NCI-H446 (cell line): ENCODE measurements at places on chromosomes 11 and 22.

DNA sequence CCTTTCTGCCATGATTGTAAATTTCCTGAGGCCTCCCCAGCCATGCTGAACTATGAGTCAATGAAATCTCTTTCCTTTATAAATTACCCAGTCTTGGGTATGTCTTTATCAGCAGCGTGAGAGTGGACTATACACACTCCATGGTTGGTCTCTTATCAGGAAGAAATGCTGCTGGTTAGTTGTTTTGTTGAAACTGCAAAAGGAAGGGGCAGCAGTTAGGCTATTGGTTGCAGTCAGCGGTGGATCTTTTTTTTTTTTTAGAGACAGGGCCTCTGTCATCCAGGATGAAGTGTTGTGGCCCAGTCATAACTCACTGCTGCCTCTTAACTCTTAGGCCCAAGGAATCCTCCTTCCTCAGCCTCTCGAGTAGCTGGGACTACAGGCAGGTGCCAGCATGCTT is 51.7 kb downstream of the HSD17B12 start:
- DNase-seq: no peak

- DNase-seq: no peak
Observed at GRCh38 chr11:129731316-129731715, 84.3 kb upstream of the TMEM45B start.

DNA sequence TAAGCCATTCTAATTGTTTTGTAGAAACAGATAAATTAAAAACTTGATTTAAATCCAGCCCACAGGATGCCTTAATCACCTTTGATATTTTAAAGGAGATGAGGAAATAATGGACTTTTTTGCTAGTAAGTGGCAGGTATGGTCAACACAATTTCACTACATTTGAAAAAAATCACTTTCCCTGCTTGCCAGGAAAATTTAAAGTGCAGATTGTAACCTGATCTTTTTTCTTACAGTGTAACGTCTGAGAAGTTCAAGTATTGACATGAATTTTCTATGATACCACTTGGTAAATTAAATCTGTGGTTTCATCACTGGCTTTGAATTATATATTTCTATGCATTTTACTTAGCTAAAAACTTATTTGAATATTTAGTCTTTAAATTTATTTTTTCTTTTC is 65.3 kb downstream of the ARHGEF12 start:
- DNase-seq: no peak

DNA sequence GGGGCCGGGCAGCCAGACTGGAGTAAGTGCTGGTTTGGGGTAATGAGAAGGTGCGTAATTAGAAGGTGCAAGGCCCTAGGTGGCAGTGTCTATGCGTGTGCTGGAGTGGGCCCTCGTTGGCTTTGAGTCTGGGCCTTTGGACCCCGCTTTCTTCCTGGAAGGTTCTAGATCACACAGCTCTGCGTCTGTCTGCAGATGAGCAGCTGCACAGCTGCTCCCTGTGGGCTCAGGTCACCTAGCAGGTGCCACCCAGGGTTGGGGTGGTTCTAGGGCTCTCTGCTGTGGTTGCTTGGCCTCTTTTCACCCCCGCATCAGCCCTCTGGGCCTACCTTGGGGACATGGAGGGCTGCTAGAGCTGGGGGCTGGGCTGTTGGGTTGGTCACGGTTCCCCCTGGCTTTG is 10.3 kb downstream of the RELT start:
- DNase-seq: no peak

- DNase-seq: no peak
Observed at GRCh38 chr11:110198031-110198729, 98.2 kb downstream of the RDX start.

- DNase-seq: no peak
Observed at GRCh38 chr11:26951809-26952515, 42.0 kb upstream of the FIBIN start.

DNA sequence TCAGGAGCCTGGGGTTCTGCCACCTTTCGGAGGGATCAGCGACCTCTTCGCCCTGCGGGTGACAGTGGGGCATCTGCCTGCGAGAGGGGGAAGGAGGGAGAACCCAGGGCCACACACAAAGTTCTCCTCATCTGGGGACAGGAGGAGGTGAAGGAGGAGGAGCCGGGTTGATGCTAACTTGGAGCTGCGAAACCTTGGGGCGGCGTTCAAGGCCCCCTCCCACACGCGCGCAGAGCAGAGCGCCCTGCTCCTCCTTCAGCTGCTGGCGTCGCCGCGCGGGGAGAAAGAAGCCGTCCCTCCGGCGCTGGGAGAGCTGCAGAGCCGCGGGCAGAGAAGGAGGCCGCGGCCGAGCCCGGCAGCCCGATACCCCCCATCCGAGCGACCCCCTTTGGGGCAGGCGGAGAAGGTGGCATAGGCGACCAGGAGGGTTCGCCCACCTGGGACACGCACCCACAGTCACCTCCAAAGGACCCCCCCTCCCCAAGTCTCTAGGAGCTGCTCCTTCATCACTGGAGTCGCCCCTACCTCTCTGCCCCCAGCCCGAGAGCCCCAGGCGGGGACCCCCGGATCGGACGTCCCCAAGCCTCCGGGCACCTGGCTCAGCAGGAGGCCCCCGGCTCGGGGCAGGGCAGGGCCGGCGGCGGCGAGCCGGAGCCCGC is at the start of gene RASD2:
Gene RASD2 (plus strand): TSS at position 237 of the 659 bp plus-strand sequence. CDS start 5,979 bp downstream, outside the sequence.
- DNase-seq: peak; percentile 20

DNA sequence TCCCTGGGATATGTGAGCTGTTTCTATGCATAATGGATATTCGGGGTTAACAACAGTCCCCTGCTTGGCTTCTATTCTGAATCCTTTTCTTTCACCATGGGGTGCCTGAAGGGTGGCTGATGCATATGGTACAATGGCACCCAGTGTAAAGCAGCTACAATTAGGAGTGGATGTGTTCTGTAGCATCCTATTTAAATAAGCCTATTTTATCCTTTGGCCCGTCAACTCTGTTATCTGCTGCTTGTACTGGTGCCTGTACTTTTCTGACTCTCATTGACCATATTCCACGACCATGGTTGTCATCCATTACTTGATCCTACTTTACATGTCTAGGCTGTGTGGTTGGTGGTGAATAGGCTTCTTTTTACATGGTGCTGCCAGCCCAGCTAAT is 1.3 kb downstream of the TUG1 start:
- DNase-seq: no peak

DNA sequence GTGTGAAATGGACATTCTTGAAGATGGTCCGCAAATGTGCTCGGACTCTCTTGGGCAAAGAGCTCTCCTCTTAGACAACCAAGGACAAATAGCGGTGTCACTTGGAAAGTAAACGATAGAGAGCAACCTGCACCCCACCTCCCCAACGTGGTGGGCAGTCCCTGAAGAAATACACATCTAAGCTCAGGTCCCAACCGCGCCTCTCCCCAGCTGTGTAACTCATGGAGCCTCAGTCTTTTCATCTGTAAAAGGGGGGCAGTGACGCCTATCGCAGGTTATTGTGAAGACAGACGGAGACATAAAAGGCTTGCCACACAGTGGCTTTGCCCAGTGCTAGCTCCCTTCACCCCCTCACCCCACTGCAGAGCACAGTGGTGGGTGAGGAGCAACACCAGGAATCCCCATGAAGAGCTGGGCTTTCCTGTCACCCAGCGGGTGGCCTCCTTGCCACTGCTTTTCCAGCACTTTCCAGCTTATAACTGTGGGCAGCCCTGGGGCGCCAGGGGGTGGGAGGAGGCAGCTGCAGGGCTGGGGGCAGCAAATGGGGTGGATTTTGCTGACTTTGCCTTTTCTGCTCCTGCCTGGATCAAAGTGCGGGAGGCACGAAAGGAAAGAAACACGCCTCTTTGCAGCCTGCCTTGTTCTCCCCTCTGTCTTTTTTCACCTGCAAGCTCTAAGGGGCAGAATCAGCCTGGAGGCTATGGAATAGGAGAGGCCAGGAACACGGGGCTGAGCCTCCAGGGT is 73.7 kb upstream of the TSPAN18 start:
- DNase-seq: no peak
